ENCODE measurements at places on chromosomes 6 and 20.

GRCh38 chr6:37095997-37096396 lies 74.0 kb upstream of the PIM1 start:
- no peak for DNase-seq

DNA sequence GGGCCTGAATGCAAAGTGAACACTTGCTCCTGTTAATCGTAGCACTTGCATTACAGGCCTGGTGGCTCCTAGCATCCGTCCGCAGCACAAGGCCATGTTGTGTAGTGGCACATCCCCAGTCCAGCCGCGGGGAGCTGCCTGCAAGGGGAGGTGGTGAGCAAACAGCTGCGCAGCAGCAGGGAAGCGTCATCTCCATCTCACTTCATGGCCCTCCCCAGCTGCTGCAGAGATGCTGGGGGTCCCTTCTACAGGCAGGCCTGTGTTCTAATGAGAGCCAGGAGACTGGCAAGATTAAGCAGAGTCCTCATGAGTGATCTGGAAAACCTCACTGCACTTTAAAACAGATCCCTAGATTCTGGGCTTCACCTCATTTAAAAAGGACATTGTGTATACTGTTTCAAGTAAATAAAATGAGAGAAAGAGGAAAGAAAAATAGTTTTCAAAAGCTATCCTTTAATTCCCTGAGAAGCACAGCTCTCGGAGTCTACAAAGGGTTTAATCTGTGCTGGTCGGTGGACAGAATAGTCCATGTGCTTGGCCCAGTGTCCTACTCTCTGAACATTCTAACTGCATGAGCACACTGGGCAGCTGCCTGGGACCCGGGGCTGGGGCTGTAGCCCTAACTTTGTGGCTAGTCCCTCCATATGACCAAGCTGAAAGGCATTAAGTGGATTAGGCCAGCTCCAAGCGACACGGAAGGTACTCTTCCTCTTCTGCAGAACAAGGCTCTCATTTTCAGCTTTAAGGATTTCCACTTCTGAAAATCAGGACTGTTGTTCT lies 125.8 kb downstream of the LY86 start:
- DNase-seq: no peak

- no peak for DNase-seq
These were observed 41.5 kb downstream of the SNRNP48 start for GRCh38 chr6:7631466-7631865.

DNA sequence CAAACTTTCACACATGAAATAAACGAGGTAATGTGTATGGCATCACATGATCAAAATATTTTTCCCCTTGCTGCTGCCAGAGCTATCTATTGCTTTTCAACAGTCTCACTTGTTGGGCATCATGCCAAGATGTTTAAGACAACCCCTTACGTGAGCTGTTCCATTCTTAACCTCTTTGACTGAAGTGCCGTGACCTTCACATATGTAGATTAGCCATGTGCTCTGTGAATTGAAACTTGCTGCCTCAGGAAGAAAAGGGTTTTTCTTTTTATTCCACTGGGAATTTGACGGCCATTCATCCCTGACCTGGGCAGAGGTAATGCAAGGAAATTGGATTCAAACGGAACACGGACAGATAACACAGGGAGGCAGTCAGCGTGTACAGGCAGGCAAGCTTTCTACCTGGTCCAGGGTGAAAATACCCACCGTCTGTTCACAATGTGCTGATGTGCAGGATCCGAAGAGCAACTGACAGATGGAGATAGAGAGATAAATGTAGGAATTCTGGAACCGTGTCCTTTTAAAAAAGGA lies 14.2 kb downstream of the ARID1B start:
- no peak for DNase-seq

DNA sequence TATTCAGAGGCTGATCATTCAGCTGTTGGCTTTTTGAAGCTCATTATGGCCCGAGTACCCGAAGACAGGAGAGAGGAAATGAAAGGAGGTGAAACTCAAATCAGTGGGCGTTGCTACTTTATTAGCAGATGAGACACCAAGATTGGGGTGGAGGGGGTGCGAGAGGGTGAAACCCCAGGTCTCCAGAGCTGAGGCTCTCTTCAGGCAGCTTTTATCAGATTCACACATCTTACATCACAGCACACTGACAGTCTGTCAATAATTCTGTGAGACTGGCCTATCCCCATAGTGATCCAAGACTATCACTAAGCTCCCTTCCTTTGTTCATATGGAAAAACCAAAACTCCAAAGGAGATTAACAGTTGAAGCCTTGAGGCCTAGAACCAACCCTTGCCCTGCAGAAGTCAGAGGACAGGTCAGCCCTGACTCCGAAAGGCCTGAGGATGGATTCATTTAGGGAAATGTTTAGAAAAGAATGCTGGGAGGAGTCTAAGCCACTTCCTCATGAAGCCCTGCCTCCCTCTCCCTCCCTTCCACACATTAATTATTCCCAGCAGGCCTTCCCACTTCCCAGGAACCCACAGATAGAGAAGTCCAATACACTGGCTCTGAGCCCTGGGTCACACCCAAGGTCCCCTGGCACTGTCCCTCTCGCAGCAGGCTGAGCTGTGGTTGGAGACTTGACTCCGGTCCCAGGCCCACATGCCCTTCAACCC lies 23.2 kb downstream of the TRERF1 start:
- no peak for DNase-seq

DNA sequence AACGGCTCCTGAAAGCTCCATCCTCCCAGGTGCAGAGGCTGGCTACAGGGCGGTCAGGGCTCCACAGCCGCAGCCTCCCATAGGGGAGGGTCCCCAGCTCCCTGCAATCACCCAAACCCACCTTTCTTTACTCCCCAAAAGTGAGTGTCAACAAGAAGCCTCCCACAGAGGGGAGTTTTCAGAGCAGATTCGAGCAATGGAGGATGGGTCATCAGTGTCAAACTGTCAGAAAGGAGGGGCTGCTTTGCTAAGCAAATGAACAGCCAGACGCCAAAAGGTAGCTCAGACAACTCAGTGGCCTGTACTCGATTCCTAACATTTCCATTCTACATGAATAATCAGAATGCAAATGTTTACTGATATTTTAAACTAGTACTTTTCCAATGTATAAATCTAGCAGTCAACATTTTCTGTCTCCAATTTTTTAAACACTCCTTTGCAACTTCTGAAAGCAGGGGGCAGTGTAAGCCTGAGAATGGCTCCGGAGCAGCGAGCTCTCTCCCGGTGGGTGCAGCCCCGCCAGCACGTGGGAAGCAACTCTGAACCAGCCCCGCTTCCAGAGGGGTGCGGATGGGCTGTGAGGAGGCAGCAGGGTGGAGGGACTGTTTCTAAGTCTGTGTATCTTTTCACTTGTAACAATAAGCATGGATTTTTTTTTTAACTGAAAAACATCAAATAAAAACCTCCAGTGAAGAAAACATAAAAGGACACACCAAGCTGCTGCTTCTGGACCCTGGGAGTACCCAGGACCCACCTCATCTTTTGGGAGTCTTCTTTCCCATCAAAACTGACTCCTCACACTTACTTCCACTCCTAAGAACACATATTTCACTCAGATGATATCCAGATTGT lies 54.9 kb downstream of the TAF4 start:
- no peak for DNase-seq

GRCh38 chr6:72689107-72689954 lies 67.5 kb downstream of the KCNQ5 start:
- no peak for DNase-seq

GRCh38 chr6:13872681-13873080 lies 52.1 kb upstream of the RNF182 start:
- DNase-seq: no peak

DNA sequence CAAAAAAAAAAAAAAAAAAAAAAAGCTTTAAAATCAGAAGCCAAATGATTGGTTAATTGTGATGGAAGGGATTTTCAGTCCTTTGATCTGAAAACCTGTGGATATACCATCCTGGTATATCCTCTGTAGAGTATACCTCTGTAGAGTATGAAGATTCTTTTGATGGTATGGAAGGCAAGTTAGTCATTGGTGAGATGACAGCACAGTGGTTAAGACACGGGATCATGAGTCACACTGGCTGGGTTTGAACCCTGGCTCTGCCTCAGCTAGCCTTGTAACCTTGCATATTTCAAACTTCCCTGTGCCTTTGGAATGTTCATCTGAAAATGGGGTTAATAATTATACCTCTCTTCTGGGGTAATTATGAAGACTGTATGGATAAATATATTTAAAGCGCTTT lies 179.3 kb downstream of the CARMIL1 start:
- DNase-seq: no peak

DNA sequence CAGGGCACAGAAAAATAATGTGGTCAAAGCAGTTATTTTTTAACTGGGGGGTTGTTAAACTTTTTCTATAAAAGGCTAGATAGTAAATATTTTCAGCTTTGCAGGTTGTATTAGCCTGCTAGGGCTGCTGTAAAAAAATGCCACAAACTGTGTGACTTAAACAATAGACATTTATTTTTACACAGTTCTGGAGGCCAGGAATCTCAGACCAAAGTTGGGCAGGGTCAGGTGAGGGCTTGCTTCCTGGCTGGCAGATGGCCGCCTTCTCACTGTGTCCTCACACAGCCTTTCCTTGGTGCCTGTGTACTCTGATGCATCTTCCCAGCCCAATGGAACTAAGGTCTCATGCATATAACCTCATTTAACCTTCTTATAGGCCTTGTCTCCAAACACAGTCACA lies 294.7 kb downstream of the PTPRT start:
- no peak for DNase-seq

DNA sequence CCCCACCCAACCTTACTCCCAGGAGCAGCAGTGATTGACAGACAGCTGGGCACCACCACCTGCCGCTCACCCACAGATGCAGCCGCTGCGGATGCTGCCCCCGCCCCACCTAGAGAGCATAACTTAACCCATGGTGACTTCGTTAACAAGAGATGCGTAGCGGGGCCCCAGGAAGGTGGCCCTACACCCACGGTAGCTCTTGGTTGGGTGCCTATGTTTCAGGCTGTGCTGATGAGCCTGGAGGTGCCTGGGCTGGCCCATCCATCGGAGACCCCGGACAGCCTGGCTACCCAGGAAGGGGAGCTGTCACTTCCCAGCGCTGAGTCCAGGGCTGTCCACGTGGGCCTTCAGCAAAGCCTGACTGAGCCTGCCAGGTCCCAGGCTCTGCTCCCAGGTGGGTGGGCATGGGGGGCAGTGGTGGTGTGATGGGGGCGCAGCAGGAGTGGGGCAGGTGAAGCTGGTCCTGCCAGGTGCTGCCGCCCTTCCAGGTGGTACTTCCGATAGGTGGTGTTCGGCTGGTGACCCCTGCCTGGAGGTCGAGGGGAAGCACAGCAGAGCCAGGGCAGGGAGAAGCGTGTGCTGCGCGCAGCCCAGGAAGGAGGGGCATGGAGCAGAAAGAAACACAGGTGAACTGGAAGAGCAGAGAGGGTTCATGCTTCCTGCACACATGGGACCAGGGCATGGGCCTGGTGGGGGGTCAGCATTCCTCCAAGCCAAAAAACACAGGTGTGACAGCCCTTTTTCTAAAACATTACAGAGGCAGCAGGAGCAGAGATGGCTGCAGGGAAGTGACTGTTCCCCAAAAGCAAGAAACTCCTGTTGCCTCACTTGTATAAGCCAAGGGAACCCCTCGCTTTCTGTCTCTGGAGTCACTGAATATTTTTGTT lies 56.9 kb downstream of the SYNJ2 start:
- no peak for DNase-seq

DNA sequence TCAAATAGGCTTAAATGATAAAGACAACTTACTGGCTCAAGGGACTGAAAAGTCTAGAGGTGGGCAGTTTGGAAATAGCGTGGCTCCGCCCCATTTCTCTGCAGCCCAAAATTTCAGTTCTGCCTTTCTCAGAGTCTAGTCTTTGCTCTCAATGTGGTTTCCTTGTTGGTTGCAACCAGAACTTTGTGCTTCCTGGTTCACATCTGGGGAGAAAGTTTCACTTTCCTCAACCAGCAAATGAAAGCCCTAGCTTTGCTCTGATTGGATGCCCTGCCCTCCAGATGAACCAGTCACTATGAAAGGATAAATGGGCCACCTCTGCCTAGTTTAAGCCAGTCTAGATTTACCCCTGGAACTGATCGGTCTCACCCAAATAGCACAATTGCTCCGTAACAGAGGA lies 14.9 kb downstream of the SYCP2L start:
- DNase-seq: no peak

DNA sequence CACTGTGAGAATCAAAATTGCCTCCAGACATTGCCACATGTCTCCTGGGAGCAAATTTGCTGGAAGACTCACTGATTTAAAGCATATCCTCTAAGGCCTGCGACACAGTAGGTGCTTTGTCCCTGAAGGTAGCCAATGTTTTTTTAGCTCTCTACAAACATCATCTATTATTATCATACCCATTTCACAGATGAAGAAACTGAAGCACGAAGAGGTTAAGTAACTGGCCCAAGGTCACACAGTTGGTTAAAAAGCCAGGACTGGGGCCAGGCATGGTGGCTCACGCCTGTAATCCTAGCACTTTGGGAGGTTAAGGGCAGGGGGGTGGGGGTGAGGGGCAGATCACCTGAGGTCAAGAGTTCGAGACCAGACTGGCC lies 12.4 kb downstream of the SLC13A3 start:
- no peak for DNase-seq

DNA sequence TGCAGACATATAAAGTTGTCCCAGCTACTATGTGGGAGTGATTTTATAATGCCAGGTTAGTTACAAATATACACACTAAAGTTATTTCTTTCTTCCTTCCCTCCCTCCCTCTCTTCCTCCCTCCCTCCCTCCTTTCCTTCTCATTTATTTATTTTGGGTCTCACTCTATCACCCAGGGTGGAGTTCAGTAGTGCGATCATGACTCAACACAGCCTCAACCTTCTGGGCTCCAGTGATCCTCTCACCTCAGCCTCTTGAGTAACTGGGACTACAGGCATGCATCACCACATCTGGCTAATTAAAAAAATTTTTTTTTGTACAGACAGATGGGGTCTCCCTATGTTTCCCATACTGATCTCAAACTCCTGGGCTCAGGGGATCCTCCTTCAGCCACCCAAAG lies 59.2 kb downstream of the PHF20 start:
- DNase-seq: no peak

GRCh38 chr20:48672324-48672723 lies 155.5 kb downstream of the PREX1 start:
- DNase-seq: no peak

- DNase-seq: no peak
These were observed 427.9 kb downstream of the QKI start for GRCh38 chr6:163842467-163842866.

GRCh38 chr6:135115411-135115810 lies 60.8 kb upstream of the HBS1L start:
- DNase-seq: no peak

DNA sequence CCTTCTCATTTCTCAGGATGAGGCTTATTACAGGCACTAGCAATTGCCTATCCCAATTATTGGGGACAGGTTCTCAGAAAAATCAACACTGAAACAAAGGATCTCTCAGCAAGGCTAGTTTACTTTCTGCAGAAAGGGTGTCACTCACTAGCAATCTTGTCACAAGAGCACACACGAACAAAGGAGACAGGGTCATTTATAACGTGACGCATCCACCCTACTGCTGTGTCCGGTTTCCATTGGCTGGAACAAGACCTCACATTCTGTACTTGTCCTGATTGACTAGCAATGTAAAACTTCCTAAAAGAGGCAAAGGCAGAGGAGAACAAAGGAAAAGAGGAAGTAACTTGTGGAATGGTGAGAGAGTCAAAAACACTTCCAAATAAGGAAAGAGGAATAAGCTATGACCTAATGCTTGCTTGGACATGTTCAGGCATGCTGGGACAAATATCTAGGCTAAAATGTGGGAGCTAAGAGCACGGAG lies 160.2 kb upstream of the STXBP5 start:
- DNase-seq: no peak
